ENCODE measurements at places on chromosomes 16 and 17.

DNA sequence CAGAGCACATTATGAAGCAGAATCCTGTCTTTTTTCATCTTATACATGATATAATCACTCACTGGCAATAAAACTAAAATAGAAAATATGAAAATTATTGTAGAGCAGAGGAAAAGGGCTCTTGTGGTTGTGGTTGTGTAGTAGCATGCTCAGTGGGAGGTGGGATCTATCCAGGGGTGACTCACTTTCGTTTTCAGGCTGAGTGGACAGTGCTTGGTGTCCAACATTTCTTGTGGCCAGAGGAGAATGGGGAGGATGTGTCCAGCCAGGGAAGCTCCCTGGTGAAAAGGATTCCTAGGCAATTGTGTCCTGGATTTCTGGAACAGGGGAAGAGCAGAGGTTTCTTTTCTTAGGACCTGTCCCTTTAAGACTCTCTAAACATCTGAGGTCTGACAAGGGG lies 31.9 kb upstream of the CPHXL start:
- DNase-seq, result peak; percentile 3

GRCh38 chr16:87463722-87464690 lies 28.8 kb downstream of the ZCCHC14 start:
- no peak for DNase-seq

DNA sequence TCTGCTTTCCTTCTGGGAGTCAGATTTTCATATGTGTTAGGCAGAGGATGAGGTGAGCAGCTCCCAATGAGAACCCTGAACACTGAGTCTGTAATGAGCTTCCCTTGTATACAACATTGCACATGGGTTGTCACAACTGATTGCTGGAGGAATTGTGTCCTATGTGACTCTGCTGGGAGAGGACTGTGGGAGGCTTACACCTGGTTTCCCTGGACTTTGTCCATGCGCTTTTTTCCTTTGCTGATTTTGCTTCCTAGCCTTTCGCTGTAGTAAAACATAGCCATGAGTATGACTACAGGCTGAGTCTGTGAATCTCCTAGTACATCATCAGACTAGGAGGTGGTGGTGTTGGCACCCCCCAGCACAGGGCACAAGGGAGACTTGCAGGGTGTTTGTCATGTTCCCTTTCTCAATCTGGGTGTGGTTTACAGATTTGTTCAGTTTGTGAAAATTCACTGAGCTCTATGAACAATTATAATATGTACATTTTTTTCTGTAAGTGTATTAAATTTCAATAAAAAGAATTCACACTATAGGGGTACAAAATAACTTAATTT lies 1.7 kb upstream of the PLK1 start:
- DNase-seq, result peak; percentile 13

DNA sequence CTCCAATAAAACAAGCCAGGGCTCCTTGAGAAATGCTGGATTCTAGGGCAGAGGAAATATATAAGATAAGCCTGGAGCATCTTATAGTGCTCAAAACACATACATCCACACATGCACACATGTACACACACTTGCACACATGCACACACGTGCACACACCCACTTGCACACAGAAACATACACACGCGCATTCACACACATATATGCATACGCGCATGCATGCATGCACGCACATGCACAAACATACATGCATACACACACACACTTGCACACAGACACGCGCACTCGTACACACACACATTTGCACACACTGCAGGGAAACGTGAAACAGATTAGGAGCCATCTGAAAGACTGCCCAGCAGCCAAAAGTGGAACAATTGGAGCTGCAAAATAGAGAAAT lies 8.0 kb upstream of the ENPP7 start:
- no peak for DNase-seq

- DNase-seq, result peak; percentile 79
These were observed 69.0 kb downstream of the MRM3 start for GRCh38 chr17:850851-851763.

- no peak for DNase-seq
These were observed 94.0 kb downstream of the CACNG1 start for GRCh38 chr17:67138392-67138791.

DNA sequence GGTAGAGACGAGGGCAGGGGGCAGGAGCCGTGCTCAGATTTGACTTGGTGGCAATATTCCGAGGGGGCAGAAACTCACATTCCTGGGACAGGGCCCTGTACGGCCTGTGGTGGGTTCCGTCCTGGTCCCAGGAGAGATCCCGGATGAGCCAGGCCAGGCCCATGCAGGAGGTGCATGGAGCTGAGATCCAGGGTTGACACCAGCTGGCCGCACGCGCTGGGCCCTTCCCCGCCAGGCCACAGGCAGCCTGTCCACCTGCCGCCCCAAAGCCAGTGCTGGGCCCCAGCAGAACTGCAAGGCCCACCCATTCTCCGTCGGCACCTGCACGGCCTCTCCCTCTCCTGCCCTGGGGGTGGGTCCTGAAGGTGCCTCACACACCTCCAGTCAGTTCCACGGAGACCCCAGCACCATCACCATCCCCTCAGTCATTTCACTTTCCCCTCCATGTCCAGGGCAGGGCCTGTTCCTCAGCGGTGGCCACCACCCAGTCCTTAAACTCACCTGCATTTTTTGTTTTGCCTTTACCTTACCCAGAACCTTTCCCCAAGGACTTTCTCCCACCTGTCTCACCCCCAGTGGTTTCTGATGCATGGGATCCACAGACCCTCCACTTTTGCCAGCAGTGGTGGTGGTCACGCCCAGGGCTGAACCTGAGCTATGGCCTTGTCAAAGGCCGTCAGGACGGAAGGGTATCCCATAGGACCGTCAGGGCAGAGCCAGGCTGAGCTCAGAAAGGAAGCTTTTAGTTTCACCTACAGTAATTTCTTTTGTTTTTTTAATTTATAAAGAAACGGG lies 25.1 kb upstream of the CDH15 start:
- DNase-seq, result no peak

All from fibroblast of gingiva (primary cell).